ENCODE measurements at places on chromosomes 2 and 18.

- no peak for DNase-seq
These were observed 116.7 kb upstream of the STK17B start for GRCh38 chr2:196288006-196288538.

GRCh38 chr18:76459312-76459686, 35.7 kb downstream of the ZNF516 start:
- no peak for DNase-seq

DNA sequence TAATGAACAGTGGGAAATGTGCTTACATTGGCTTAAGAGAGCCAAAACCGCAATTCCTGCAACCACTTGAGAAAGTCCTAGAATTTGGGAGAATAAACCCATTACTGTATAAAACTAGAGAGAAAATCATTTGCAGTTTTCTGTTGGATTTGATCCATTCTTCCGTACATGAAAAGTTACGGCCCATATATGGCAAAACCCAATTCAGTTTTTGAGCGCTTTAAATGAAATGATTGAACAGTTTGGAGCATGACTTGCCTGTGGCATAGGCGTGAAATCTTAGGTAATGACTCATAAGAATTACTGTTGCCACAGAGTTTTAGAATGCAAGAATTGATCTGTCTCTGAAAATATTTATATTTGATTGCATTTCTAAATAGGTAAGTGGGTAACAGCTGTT, 52.0 kb downstream of the PHLPP1 start:
- no peak for DNase-seq

- no peak for DNase-seq
These were observed 88.8 kb downstream of the UXS1 start for GRCh38 chr2:106105151-106105922.

- no peak for DNase-seq
These were observed 257.9 kb downstream of the PTPRM start for GRCh38 chr18:7824970-7825369.

DNA sequence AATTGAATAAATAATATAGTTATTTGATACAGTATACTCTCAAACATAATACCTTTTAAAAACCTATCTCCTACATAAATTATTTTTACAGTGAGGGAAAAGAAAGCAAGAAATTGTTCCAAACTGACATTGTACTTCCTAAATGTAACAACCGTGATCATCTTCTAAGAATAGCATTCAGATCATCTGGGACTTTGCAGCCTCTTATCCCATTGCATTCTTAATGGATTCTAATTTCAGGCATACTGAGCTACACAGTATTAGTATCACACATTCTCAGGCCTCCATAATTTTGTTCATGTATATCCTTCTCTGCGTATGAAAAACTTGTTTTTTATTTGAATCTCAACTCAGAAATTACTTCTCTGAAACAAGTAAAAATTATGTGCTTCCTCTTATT, 1134.7 kb upstream of the CDH2 start:
- DNase-seq: no peak

Data from C1 segment of cervical spinal cord (tissue), 14 donors.